ENCODE measurements at places on chromosomes 12 and 14. TPM values are rescaled to one million over a fixed set of nuclear protein-coding genes. Genes with fewer than 3 reads are reported as not detected.

Gene ACOT6
- polyA plus RNA-seq, result not detected

Gene PTCSC3
- polyA plus RNA-seq, result not detected

Gene KRT73
- not detected for polyA plus RNA-seq

Gene BICDL1
- 3.5 TPM for polyA plus RNA-seq

Gene PTGER2
- 0.51 TPM for polyA plus RNA-seq

Gene CLEC6A
- polyA plus RNA-seq, result not detected

Gene NAV3
- 9.9 TPM for polyA plus RNA-seq

Gene PRH2
- polyA plus RNA-seq, result 0.19 TPM

Gene MYO1H
- not detected for polyA plus RNA-seq

Gene FGF6
- not detected for polyA plus RNA-seq

Gene AMDHD1
- polyA plus RNA-seq, result 4.1 TPM

Gene TSHR
- polyA plus RNA-seq, result not detected

Gene SDR9C7
- polyA plus RNA-seq, result not detected

Gene CIROP
- polyA plus RNA-seq, result not detected

Gene CEBPE
- polyA plus RNA-seq, result not detected

Gene BLOC1S1
- 129 TPM for polyA plus RNA-seq

Gene GLT8D2
- polyA plus RNA-seq, result 0.27 TPM

Gene RFX4
- polyA plus RNA-seq, result not detected

Gene RD3L
- not detected for polyA plus RNA-seq

Gene ADAM20
- 0.04 TPM for polyA plus RNA-seq

Gene CDKN3
- polyA plus RNA-seq, result 78.5 TPM

Gene KLRC3
- not detected for polyA plus RNA-seq

Gene FERMT2
- 42.9 TPM for polyA plus RNA-seq

Gene ATL1
- polyA plus RNA-seq, result 4.2 TPM

Gene CMTM5
- not detected for polyA plus RNA-seq

Gene PMCH
- polyA plus RNA-seq, result not detected

Gene GPRC5D
- not detected for polyA plus RNA-seq

Gene COX14
- polyA plus RNA-seq, result 87.9 TPM

Gene NTF3
- polyA plus RNA-seq, result not detected

Gene HAL
- polyA plus RNA-seq, result 0.33 TPM

Gene GYS2
- polyA plus RNA-seq, result 0.04 TPM

Gene TEAD4
- 31.8 TPM for polyA plus RNA-seq
